Fibroblast of the aortic adventitia (primary cell): ENCODE measurements at places on chromosomes 5 and 9. TPM values are rescaled to one million over a fixed set of nuclear protein-coding genes. Genes with fewer than 3 reads are reported as not detected.

Gene KIF24
- total RNA-seq, result 0.74 and 8.2 TPM in 2 replicates

Gene MARCOL
- total RNA-seq, result not detected in 2 replicates

Gene HSPA4
- total RNA-seq, result 128 and 169 TPM in 2 replicates

Gene PNPLA7
- 0.81 and 5.4 TPM in 2 replicates for total RNA-seq

Gene C9orf153
- total RNA-seq, result 0.41 and 0.45 TPM in 2 replicates

Gene AGXT2
- total RNA-seq, result not detected in 2 replicates

Gene GOLM1
- 53.5 and 72.0 TPM in 2 replicates for total RNA-seq

Gene SCAI
- 7.3 and 14.0 TPM in 2 replicates for total RNA-seq

Gene GFPT2
- total RNA-seq, result 54.4 and 69.8 TPM in 2 replicates

Gene NR4A3
- 1.1 and 1.5 TPM in 2 replicates for total RNA-seq

Gene PLPP7
- total RNA-seq, result 5.6 and 9.8 TPM in 2 replicates

Gene PCDHAC2
- total RNA-seq, result 0.57 TPM in 1 of 2 replicates, not detected in the other

Gene EGFL7
- total RNA-seq, result 2.4 and 5.6 TPM in 2 replicates

Gene CNTFR
- total RNA-seq, result 1.3 TPM in 1 of 2 replicates, not detected in the other

Gene TMEM232
- total RNA-seq, result 4.7 and 5.2 TPM in 2 replicates

Gene PGM5
- 8.0 and 13.5 TPM in 2 replicates for total RNA-seq

Gene S1PR3
- total RNA-seq, result 12.8 and 31.1 TPM in 2 replicates

Gene PCDHA1
- total RNA-seq, result 0.09 TPM in 1 of 2 replicates, not detected in the other

Gene NRARP
- 0.09 TPM in 1 of 2 replicates, not detected in the other for total RNA-seq

Gene LCN15
- not detected in 2 replicates for total RNA-seq

Gene BTNL9
- not detected in 2 replicates for total RNA-seq

Gene IL9
- not detected in 2 replicates for total RNA-seq

Gene CCDC152
- total RNA-seq, result 3.4 and 5.8 TPM in 2 replicates

Gene FCHO2
- total RNA-seq, result 7.4 and 18.8 TPM in 2 replicates

Gene INSL6
- total RNA-seq, result not detected in 2 replicates

Gene LCN9
- not detected in 2 replicates for total RNA-seq

Gene PPP3R2
- total RNA-seq, result not detected in 2 replicates

Gene DOCK8
- 0.08 and 0.18 TPM in 2 replicates for total RNA-seq

Gene KCNT1
- total RNA-seq, result not detected in 2 replicates

Gene FOXD4L6
- not detected in 2 replicates for total RNA-seq

Gene TUT7
- total RNA-seq, result 44.2 and 116 TPM in 2 replicates
